ENCODE measurements at places on chromosomes 2 and 18.

DNA sequence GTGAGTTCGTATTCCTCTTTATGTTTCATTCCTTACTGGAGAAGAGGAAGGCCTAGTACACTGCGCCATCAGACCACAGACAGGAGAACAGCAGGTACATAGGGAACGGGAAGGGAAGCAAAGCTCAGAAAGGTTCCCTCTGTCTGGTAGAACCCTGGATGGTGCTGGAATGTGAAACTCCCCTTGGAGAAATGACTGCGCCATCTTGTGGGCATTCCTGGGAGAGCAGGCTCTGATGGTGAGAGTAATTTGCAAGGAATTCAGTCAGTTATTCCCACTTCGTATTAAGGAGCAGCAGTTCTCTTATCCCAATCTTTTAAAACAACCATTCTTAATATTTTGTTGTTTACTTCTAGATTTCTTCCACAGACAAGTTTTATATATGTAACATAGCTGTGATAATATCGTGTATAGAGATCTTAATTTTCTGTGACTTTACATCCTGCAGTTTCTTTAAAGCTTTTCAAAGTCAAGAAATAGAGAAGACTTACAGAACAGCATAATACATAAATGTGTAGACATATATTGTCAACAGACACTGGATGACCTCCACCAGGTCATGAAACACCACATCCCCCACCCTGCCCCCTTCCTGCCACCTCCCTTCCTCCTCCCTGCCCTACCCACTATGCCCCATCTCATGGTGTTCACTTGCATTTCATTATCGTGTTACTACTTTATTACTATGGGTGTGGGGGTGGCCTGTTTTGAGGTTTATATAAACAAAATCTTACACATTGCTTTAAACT lies 83.9 kb downstream of the ARHGEF4 start:
- DNase-seq = no peak

- no peak for DNase-seq
Observed at GRCh38 chr2:69073928-69074570, 61.1 kb downstream of the ANTXR1 start.

- DNase-seq = no peak
Observed at GRCh38 chr2:64731263-64731643, 77.5 kb upstream of the SERTAD2 start.

DNA sequence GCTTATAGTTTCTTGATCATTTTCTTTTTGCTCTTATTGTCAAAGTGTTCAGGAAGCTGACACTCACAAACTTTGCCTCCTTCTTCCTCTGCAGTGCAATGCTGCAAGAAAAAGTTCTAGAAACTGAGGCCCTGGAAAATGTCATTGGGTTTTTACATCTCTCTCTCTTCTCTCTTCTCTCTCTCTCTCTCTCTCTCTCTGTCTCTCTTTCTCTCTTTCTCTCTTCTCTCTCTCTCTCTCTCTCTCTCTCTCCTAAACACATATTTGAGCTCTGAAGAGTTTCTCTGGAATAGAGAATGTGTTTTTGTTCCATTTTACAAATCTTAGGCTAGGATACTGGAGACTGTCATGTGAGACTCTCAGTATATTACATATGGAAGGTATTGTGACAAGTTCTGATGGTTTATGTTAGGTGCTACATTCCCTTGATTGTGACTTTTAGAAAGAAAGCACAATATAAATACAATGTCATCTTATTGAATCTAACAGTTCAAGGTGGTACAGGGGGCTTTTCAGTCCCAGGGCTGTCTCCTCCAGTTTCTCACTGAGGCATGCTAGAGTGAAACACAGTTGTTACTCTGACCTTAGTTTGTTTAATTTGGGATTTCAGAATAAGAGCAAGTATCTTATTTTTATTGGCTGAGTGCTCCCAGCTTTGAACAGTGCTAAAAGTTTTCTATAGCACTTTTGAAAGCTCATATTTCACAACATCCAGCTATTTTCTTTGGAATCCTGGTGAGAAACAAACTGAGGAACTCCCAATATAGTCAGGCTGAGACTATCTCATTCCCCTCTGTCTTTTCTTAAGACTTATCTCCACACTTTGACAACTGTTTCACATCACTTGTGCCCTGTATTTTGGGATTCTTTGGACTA lies 41.4 kb upstream of the EHBP1 start:
- no peak for DNase-seq

- DNase-seq = no peak
Observed at GRCh38 chr2:25371253-25372241, 29.8 kb upstream of the DNMT3A start.

- no peak for DNase-seq
Observed at GRCh38 chr18:31954349-31954748, 11.4 kb upstream of the TRAPPC8 start.

DNA sequence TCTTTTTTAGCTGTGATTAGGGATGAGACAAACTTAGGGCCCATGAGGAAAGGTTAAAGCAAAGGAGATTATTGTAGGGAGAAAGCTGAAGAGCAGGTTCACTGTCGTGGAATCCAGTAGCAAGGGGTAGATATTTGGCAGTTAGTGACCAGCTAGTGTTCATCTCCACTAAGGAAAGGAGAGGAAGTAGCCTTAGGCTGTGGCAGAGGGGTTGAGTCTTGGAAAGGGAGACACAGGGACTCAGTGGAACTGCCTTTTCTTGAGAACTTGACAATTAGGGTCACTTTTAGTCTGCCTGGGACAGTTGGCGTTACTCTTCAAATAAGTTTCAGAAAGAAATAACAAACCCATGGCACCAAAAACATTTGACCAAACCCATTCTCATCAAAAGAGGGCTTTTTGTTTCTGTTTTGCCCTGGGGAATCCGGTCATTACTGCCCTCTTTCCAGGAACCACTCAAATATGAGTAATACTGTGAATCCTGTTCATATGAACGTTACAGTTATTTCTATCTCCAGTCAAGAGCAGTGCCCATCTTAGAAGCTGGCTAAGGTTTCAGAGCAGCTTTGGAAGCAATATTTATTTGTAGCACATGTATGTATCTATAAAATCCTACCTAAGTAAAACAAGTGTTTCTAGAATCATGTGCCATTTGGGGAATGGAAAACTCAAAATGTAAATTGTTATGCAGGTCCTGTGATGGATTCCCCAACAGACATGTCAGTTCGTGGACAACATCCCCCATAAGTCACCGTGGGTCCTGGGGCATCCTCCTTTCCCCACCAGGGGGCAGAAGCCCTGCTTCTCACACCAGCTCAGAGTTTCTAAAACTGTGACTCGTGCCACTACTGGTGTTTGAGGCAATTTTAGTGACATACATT lies 77.3 kb upstream of the PHLPP1 start:
- DNase-seq = no peak

GRCh38 chr18:76988827-76989646 lies 143.5 kb downstream of the MBP start:
- no peak for DNase-seq

DNA sequence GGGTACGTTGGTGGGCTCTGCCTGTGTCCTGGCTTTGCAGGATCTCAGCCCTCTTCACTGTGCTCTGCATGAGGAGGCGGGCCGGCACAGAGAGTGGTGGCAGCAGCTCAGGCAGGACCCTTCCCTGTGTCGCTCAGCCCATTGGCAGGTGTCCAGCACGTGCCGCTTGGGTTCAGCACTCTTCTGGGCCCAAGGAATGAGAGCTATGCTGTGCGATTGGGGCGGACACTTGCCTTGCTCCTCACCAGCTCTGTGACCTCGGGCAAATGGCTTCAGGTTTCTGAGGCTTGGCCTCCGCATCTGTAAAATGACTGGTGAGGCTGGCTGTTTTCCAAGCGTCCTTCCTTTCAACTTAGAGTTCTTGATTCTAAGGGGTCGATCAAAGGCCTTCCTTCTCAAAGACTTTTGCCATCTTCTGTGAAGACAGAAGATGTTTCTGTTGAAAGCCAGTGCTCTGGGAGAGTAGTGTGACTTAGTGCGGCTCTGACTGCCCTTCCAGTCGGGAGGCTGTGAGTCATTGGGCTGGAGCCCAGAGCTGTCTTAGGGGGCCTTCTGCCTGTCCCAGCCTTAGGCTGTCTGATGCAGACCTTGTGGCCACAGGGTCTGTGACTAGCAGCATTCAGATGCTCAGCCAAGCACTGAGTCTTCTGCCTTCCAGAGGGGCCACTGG lies 35.6 kb downstream of the GLI2 start:
- DNase-seq = no peak

GRCh38 chr2:232354069-232354468 lies 24.5 kb upstream of the ALPP start:
- no peak for DNase-seq

DNA sequence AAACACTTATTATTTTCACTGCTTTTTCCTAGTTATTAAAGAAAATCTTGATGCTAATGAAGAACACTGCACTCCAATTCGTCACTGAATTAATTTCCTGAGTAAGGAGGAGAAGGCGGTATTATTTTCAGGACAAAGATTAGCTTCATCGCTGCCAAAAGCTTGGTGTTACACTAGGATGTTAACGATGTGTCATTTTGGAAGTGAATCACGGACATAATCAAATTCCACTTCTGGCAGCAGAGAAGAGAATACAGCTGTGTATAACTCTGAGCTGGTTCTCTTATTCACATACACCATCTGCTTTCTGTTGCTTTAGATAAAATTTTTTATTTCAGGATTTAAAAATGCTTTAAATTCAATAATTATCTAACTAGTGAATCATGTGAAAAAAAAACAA lies 74.1 kb downstream of the SCG2 start:
- no peak for DNase-seq

DNA sequence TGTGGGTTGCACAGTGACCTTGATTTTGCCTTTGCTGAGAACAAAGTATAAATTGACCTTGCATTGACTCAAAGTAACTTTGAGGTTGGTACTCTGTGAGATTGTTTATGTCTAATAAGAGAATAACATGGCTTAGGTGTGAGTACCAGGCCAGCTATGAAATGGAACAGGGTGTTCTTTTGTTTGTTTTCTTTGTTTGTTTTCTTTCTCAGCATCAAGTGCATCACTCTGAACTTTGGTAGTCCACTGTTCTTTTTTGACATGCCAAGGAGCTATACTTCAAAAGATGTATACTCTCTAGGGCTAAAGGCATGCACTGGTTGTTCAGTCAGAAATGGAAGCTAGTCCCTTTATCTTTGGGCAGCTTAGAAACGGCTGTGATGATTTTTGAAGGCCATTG lies 5.1 kb downstream of the ABCB11 start:
- no peak for DNase-seq

- DNase-seq = no peak
Observed at GRCh38 chr2:240628808-240629618, 3.7 kb downstream of the GPR35 start.

DNA sequence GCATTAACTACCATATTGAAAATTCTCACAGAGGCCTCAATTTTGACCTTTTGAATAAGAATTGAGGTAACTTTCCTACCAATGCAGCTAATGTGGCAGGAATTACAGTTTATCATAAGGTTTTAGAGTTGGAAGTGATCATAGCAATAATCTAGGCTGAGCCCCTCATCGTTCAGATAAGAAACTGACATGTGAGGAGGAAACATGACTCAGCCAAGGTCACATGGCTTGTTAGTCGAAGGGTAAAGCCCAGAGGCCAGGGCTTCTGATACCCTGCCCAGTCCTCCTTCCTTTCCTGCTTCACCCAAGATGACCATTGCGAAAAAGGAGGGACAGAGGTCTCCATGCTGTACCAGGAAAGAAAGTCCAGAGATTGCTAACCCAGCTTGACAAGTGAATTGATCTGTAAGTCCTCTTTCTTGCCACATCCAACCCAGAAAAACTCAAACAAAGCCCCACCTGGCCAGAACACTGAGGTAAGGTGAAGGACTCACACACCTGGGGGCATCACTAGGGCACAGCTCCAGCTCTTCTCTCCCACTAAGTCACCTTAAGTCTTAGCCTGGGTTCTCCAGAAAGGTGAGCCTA lies 174.8 kb downstream of the EN1 start:
- no peak for DNase-seq

DNA sequence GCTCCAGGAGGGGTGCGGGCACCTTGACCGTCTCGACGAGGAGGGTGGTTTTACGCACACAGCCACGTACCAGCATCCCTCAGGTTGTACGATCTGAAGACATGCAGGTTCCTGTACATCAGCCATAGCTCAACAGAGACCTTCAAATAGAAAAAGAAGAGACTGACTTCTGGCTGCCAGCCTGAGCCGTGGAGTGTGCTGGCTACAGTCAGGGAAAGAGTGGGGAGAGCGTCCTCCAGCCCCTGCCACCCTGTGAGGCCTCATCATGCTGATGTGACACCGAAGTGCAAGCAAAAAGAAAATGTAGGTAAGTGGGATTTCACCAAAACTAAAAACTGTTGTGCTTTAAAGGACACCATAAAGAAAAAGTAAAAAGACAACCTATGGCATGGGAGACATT lies 47.0 kb downstream of the ADI1 start:
- DNase-seq = no peak

DNA sequence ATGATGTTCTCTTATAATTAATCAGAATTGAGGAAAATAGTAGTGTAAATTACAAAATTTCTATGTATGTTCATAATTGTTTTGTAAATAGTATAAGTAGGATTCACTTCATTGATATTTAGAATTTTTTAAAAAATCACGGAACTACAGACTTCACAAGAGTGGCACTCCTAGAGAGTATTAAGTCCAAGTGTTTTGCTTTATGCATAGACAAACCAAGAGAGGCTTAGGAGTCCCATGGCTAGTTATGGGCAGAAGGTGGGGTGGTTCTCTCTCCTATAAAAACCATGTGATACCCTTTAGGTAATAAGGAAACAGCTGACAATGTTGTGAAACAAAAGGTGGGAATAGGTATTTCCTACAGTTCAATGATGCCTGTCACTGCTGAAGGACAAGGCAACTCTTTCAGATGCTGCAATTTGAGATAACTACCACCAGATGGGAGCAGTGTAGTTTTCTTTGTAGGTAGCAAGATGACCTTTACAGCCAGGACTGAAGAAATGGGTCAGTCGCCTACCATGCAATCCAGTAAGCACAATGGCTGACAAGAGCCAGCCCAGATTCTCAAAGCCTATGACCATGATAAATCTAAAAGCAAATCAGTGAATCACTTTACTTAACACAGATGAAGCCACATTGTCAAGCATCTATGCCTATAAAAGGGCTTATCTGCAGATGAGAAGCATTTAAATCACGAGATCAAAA lies 83.9 kb downstream of the AAK1 start:
- no peak for DNase-seq

DNA sequence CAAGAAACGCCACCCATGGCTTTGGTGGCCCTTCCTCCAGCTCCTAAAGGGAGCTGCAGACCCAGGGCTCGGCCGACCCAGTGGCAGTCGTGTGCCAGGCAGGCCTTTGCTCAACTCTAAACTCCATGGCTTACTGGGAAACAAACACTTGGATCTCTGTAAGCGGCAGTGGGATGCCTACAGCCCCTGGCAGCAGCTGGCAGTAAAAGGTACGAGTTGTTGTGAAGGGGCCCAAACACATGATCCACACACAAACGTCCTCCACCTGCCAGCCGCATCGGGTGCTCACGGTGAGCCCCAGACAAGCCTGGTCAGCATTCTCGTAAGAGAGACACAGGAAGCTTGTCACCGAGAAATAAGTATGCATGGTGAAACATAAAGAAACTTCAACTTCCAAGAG lies 214.9 kb downstream of the MGAT5 start:
- DNase-seq = no peak

GRCh38 chr18:57929922-57930321 lies 114.1 kb upstream of the NEDD4L start:
- no peak for DNase-seq

- DNase-seq = no peak
Observed at GRCh38 chr2:72082887-72083286, 64.8 kb downstream of the CYP26B1 start.
